ENCODE measurements at places on chromosomes 11 and 22. TPM values are rescaled to one million over a fixed set of nuclear protein-coding genes. Genes with fewer than 3 reads are reported as not detected.

DNA sequence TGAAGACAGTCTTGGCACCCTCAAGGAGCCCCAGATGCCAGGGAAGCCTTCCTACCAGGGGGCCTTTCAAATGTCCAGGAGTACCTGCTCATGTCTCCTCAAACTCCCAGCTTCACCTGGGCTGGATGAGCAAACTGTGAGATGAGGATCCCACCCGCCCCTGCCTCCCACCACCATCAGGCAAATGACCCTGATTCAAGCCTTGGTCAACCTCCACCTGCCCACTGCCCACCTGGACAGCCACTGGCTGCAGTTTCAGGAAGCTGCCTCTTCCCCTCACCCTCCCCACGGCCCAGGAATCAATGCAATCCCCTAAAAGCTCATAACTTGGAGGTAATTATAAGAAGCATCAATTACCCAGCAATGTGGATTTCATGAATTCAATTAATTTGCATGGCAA is 122.7 kb downstream of the BUD13 start:
- H3K4me3 ChIP-seq, result no peak overlapping the region
- H3K36me3 ChIP-seq, result no peaks in the 10 kb centered on the region
- no peak for DNase-seq
- H3K27me3 ChIP-seq, result no peaks in the 10 kb centered on the region
- H3K27ac ChIP-seq, result no peak overlapping the region
- H3K4me1 ChIP-seq, result no peaks in the 10 kb centered on the region

GRCh38 chr22:33625959-33626358 is 294.3 kb downstream of the LARGE1 start:
- H3K4me3 ChIP-seq, result no peak overlapping the region
- no peaks in the 10 kb centered on the region for H3K27me3 ChIP-seq
- H3K27ac ChIP-seq, result no peak overlapping the region
- no peak for DNase-seq
- no peaks in the 10 kb centered on the region for H3K36me3 ChIP-seq
- no peaks in the 10 kb centered on the region for H3K4me1 ChIP-seq

DNA sequence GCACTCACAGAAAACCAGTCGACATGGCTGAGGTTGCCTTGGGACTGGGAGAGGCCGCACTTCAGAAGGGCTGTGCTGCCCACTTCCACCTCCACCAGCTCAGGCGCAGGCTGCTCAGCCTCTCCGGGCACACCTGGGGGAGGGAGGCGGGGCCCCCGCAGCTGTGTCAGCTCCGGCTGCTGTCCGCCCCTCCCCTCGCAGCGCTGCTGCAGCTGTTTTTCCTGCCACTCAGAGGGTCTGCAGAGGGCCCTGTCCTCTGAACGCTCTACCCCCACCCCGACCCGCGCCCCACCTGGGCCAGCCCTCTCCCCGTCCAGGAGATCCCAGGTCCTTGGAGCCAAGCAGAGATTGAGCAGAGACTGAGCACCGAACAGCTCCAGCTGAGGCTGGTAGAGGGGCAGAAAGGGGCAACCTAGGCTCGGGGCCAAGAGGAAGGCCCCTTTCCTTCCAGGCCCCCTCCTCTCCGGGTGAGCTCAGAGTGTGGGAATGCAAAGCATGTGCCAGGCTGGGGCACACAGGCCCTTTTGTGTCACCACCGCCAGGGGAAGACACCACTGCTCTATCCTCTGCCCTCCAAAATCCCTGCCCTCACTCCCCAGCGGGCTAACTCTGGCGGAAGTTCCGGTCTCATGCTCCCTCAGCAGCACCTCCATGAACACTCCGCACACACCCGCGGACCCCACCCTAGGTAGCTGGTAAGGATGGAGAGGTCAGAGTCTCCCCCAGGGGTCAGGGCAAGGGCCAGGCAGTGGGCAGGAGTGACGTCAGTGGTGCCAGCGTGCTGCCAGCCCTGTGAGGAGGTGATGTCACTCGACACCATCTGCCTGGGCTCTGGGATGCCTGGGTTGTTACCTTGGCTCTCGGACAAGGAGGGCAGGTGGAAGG is 1.6 kb downstream of the MCAM start:
- H3K36me3 ChIP-seq, result no peaks in the 10 kb centered on the region
- DNase-seq, result peak; percentile 62
- no peak overlapping the region for H3K27ac ChIP-seq
- peak overlapping the region; percentile 50 for H3K4me3 ChIP-seq
- peaks cover 34% of the 10 kb centered on the region for H3K4me1 ChIP-seq

GRCh38 chr22:29433856-29434255 is 4.5 kb upstream of the RFPL1 start:
- H3K27ac ChIP-seq, result no peak overlapping the region
- H3K4me3 ChIP-seq, result no peak overlapping the region
- H3K36me3 ChIP-seq, result no peaks in the 10 kb centered on the region
- peaks cover 28% of the 10 kb centered on the region for H3K27me3 ChIP-seq
- no peak for DNase-seq

DNA sequence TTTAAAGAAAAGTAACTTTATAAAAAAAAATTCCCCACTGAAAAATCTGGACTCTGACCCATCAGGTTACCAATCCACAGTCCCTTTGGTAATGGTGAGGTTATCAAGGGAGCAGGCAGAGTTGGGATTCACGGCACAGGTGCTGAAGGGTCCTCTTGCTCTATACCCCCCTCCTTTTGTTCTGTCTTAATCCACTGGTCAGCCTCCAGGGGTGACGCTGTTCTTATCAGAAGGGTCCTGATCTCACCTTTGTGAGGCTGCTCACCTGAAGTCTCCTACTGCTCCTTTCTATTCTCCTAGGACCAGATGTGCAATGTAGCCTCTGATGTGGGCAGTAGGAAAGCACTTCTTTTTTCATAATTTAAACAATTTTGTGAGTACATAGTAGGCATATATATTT is 80.6 kb upstream of the E2F8 start:
- H3K4me1 ChIP-seq, result no peaks in the 10 kb centered on the region
- no peak overlapping the region for H3K4me3 ChIP-seq
- H3K27me3 ChIP-seq, result peaks cover 13% of the 10 kb centered on the region
- DNase-seq, result no peak

- H3K27me3 ChIP-seq, result peaks cover 15% of the 10 kb centered on the region
- DNase-seq, result no peak
- H3K36me3 ChIP-seq, result no peaks in the 10 kb centered on the region
Measured at GRCh38 chr11:6894097-6894496, 1.8 kb upstream of the OR2D2 start.

DNA sequence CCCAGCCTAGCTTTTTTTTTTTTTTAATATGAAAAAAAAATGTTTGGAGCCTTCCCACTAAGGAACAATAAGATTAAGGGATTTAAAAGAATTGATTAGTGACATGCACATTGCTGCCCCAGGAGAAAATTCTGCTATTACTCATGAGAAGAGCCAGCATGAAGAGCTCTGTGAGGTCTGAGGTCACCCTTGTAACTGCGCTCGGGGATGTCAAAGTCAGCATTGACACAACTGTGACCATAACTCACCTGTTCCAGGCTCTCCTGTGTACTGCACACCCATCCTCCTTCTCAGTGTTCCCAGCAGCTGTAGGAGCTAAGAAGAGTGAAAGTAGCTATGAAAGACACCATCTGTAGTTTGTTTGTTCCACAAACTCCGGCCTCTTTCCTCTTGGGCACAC is 109.8 kb upstream of the FGF3 start:
- peaks cover 7% of the 10 kb centered on the region for H3K4me1 ChIP-seq
- DNase-seq, result no peak
- H3K27me3 ChIP-seq, result peaks cover 41% of the 10 kb centered on the region
- H3K27ac ChIP-seq, result no peak overlapping the region
- no peak overlapping the region for H3K4me3 ChIP-seq

DNA sequence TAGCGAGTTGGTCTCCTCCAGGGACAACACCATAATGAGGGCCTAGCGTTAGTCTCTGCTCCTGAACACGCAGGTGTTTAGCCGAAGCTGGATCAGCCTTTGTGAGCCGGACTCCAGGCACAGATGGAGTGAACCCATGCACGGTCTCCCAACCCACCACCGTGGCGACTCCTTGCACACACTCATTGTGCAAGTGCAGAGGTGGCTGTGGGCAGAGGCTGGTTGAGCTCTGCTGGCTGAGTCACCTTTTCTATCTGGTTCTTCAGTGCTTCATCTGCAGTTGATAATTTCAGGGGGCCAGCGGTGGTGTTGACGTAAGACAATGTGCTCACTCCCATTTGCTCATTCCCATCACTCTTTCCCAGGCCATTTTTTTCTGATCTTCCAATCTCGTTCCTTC is 72.1 kb upstream of the SLC22A12 start:
- H3K36me3 ChIP-seq, result no peaks in the 10 kb centered on the region
- H3K27ac ChIP-seq, result no peak overlapping the region
- no peak for DNase-seq
- H3K27me3 ChIP-seq, result peaks cover 25% of the 10 kb centered on the region

- H3K4me1 ChIP-seq, result no peaks in the 10 kb centered on the region
- H3K4me3 ChIP-seq, result no peak overlapping the region
- no peak for DNase-seq
- H3K27ac ChIP-seq, result no peak overlapping the region
- no peaks in the 10 kb centered on the region for H3K36me3 ChIP-seq
Measured at GRCh38 chr11:106172386-106172991, 95.0 kb downstream of the AASDHPPT start.

DNA sequence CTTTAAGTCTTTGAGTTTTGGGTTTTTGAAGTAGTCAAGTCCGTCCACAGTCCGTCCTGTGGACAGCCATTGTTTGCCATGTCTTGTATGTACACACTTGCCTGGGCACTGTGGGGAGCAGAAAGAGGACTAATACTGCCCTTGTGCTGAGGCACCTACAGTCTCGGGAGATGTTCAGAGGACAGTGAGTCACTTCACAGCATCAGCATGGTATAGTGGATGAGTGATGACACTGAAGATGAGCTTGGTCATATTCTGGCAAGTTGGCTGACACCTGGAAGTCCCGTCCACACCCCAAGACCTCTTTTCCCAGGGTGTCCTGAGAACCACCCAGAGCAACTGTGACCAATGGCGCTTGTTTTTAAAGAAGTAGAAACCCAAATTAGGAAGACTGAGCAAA is 29.2 kb downstream of the NF2 start:
- H3K27me3 ChIP-seq, result no peaks in the 10 kb centered on the region
- H3K4me3 ChIP-seq, result no peak overlapping the region
- H3K27ac ChIP-seq, result no peak overlapping the region
- H3K36me3 ChIP-seq, result peaks cover 8% of the 10 kb centered on the region
- DNase-seq, result no peak
- H3K4me1 ChIP-seq, result peaks cover 35% of the 10 kb centered on the region

DNA sequence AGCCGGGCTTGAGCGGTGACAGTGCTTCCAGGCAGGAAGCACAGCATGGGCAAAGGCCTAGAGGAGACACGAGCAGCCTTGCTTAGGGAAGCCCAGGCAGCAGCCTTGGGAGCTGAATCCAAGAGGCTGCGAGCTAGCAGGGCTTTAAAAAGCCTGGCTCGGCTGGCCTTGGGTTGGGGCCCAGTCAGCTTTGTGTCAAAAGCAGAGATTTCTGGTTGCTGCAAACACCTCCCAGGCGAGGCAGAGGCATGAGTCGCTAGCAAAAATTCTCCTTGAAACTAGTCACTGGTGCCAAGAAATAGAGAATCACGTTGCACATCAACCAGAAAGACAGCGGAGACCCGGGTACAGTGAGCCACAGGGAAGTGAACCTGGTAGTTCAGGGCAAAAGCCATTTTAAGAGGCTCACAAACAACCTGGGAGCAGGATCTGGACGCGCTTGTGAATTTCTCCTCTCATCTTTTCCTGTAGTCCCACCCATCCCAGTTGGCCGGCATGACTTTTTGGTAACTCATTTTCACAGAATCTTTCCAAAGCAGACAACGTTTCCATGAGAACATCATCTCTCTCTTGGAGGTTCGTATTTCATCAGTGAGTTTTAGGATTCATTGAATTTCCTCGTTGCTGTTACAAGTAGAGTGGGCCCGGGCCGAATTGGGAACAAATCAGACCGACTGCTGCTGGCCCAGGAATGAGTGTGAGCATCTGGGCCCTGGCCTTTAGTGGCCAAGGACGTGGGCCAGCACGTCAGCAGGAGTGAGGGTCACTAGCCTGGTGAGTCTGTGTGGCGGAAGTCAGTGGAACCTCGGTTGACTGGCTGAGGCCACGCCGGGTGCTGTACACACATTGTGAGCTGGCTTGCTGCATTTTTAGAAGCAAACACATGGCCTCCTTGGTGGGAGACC is 16.4 kb upstream of the FGF4 start:
- no peak overlapping the region for H3K4me3 ChIP-seq
- H3K27ac ChIP-seq, result no peak overlapping the region
- no peaks in the 10 kb centered on the region for H3K4me1 ChIP-seq
- no peak for DNase-seq

DNA sequence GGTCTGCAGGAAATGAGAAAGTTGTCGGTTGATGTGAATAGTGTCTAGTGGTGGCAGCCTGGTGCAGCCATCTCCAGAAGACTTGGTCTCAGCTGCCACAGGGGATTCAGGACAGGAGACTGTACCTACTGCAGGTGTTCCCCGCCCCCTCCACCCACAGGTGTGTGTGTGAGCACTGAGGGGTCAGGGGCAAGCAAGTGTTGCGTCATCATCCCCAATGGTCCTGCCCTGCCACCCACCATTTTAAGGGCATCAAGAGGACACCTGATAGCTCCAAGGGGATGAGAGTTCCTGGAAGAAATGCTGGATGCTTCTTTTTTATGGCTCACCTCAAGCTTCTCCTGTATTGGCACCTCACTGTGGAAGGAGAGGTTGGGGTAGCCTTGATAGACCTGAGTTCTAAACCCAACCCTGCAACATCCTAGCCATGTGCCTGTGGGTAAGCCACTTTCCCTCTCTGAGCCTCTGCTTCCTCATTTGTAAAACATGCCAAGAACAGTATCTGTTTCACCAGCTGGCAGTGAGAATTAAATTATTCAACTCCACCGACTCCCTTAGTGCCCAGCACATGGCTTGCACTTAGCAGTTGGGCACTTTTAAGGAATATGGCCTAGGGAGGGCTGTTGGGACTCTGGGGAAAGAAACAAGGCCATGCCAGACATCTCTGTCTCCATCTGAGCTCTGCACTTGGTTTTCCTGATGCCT is 6.1 kb downstream of the C11orf91 start:
- H3K36me3 ChIP-seq, result no peaks in the 10 kb centered on the region
- H3K4me1 ChIP-seq, result peaks cover 9% of the 10 kb centered on the region
- no peak for DNase-seq

TMPRSS4 gene
- total RNA-seq, result 0.37 TPM

PPFIBP2 gene
- total RNA-seq, result 11.2 TPM

MS4A4A gene
- total RNA-seq, result not detected

OR56A1 gene
- total RNA-seq, result not detected

YPEL4 gene
- 0.11 TPM for total RNA-seq

MS4A15 gene
- total RNA-seq, result not detected

PHLDB1 gene
- total RNA-seq, result 0.63 TPM

B4GALNT4 gene
- 0.52 TPM for total RNA-seq

MMP8 gene
- total RNA-seq, result not detected

PHF21B gene
- total RNA-seq, result not detected

Data from activated CD8-positive, alpha-beta T cell treated with anti-CD3 and anti-CD28 coated beads, Interleukin-2, amount 10 ng/mL, durations not matched to agents 7 days and 5 days (primary cell).